ENCODE measurements at places on chromosomes 7 and 10.

GRCh38 chr10:31353574-31353973, 34.6 kb downstream of the ZEB1 start:
- no peak for DNase-seq

- DNase-seq: no peak
Observed at GRCh38 chr10:122480146-122480833, 18.9 kb downstream of the HTRA1 start.

- no peak for DNase-seq
Observed at GRCh38 chr10:105347487-105347886, 706.4 kb downstream of the SORCS3 start.

DNA sequence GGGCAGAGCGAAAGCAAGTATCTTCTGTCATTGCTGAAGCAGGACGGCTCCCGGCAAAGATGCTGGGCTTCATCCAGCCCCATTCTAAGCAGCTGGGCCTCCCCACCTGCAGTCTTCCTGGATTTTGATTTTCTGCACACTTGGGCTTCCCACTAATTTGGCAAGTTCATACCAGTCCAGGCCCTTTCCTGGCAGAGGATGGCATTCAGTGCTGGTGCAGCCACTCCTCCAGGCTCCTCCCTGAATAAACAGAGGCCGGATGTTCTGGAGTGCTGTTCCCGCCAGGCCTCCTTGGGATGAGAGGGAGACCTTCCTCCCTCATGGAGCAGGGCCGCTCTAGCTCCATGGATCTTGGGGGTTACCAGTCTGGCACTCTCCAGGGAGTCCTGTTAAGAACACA, 3.4 kb downstream of the BAG3 start:
- peak; percentile 23 for DNase-seq

DNA sequence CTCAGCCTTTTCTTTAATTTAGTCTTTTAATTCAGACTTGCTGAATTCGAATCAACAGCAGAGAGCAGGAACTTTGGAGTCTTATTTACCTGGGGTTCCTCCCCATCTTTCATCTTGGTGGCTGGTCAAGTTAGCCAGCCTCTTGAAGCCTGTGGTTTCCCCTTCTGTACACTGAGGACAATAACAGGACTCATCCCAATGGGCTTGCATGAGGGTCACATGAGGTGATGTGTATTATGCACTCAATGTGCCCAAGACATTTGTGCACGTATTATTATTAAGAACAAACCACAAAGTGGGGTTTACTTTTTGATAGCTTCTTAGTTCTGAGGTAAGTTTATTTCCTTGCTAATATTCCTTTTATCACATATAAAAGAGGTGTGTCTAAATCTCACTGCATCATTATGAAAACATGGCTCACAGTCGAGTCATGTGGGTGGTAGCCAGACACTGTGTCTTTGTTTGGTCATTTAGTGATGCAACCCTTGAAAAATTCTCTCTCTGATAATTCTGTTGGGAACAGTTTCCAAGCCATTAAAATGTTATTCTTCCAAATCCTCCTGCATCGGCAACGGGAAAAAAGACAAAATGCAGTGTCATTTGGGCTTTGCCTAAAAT, 86.5 kb upstream of the GRB10 start:
- peak; percentile 81 for DNase-seq

GRCh38 chr10:1515780-1516491, 221.4 kb downstream of the ADARB2 start:
- DNase-seq: no peak

GRCh38 chr10:74213019-74213418, 62.0 kb downstream of the ADK start:
- no peak for DNase-seq

- no peak for DNase-seq
Observed at GRCh38 chr7:90178166-90178565, 23.9 kb downstream of the STEAP1 start.

GRCh38 chr7:107666790-107667189, 6.2 kb downstream of the SLC26A4 start:
- no peak for DNase-seq

DNA sequence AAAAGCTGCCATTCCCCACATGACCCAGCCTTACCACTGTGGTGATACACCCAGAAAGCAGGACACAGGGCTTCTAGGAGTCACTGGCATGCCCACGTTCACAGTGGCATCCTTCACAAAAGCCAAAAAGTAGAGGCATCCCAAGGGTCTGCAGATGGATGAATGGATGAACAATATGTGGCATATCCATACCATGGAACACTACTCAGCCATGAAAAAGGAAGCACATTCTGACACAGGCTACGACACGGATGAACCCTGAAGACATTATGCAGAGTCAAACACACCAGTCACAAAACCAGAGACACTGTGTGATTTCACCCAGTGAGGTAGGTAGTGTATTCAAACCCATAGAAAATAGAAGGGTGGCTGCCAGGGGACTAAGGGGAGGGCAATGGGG, 104.7 kb upstream of the DDC start:
- no peak for DNase-seq

GRCh38 chr10:7605565-7606295, 61.0 kb downstream of the ITIH5 start:
- peak; percentile 76 for DNase-seq
